ENCODE measurements at places on chromosomes 7 and 10.

GRCh38 chr7:132709971-132710567 is 133.8 kb upstream of the PLXNA4 start:
- DNase-seq = no peak

GRCh38 chr10:50576245-50576815 is 47.4 kb downstream of the SGMS1 start:
- DNase-seq = no peak

- peak; percentile 88 for DNase-seq
These were observed at the start of gene VIM for GRCh38 chr10:17228091-17229015. Gene VIM, plus strand, starts transcription at chr10:17228241. Its CDS starts 1,182 bp downstream, at chr10:17229423.

DNA sequence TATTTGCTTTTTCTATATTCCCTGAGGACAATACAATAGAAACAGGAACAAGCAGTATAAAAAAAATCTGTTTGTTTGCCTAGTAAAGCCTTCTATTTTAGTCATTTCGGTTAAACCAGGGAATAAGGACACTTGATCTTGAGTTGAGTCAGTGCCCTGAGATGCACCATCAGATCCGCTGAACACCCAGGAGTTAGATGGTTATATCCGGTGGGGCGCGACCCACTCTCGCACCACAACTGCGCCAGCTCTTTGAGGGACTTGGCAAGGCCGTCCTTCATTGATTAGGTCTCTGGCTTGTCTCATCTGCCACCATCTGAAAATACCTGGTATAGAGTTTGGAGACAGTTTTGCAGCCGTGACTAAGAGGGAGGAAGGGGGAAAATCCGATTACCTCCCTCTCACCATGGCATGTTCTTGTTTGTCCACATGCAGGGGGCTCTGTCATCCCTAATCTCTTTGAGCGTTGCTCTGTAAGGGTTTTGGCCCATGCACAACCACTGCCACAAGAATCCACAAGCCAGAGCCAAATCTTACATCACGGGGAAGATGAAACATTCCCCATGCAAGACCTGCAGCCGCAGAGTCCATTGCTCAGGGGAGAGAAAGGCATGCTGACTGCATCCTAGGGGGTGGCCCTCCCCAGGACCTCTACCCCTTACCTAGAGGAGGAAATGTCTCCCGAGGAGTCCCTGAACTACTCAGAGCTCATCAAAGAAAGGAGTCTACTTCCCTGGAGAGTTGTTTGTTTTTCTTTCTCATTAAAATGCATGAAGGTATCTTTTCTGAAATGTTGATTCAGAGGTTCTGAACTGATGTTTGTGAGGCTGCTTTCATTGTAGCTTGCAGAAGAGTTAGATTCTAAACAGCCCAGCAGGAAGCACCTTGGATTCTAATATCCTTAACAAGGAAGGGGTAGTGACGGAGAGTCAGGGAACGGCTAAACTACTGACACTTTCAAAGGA is 101.6 kb upstream of the FAM171A1 start:
- DNase-seq = peak; percentile 46

- DNase-seq = no peak
These were observed 51.3 kb downstream of the PRTFDC1 start for GRCh38 chr10:24900888-24901685.

- no peak for DNase-seq
These were observed 138.5 kb downstream of the WNT2 start for GRCh38 chr7:117184367-117184766.

GRCh38 chr10:28800144-28800543 is 122.8 kb downstream of the BAMBI start:
- DNase-seq = no peak

DNA sequence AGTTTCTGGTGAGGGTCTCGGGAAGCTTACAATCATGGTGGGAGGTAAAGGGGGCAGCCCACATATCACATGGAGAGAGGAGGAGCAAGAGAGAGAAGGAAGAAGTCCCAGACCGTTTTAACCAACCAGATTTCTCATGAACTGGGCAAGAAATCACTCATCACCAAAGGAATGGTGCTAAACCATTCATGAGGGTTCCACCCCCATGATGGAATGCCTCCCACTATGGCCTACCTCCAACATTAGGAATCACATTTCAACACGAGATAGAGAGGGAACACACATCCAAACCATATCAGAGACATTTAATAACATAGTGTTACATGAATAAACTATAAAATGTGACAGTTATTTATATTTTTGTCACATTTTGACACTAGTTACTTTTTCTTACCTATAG is 214.8 kb upstream of the MAGI2 start:
- DNase-seq = no peak

DNA sequence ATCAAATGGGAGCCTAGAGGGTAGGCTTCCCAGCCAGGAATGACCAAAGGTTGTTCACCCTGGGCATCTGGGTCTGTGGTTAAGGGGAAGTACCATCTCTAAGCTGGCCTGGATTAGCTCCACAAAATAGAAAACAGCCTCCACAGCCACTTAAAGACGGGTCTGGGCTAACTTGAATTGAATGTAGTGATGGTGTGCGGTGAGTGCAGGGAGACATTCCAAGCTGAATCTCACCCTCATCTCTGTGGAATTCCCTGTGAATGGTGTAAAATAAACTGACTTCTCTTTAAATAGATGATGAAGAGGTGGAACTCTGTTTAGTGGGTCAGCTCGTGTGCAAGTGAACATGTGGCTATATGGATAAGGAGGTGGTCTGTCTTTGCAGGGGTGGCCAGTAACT is 251.0 kb downstream of the DYNC1I1 start:
- DNase-seq = no peak
